ENCODE measurements at places on chromosomes 1 and 21.
A peak's percentile ranks its signal among the peaks of the same experiment; 100 is the strongest.

DNA sequence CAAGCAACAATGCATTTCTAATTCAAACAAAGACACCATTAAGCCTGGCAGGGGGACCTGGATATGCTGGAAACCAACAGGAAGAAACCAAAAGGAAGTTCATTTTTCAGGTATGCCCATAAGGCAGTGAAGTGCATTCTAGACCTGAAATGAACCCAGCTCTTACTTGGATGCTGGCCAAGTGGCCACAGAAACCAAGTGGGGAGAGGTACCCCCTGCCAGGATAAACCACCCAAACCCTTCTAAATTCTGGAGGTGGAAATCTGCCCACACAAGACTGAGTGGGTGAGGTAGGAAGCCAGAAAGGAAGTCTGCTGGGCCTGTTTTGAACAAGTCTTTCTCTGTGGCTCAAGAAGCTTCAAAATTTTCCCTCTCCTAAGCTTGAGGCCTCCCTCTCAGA, 2.6 kb downstream of the CD5L start:
- no peak overlapping the region for H3K4me3 ChIP-seq
- H3K27ac ChIP-seq, result no peak overlapping the region
- no peaks in the 10 kb centered on the region for H3K4me1 ChIP-seq
- no peak for DNase-seq
- peaks cover 23% of the 10 kb centered on the region for H3K27me3 ChIP-seq
- no peaks in the 10 kb centered on the region for H3K36me3 ChIP-seq

- H3K36me3 ChIP-seq, result peaks cover 27% of the 10 kb centered on the region
- no peak for DNase-seq
- H3K4me1 ChIP-seq, result peaks cover 84% of the 10 kb centered on the region
- peak overlapping the region; percentile 98 for H3K27ac ChIP-seq
- H3K4me3 ChIP-seq, result peak overlapping the region; percentile 87
Measured at GRCh38 chr1:116763787-116764465, 9.7 kb downstream of the CD2 start.

DNA sequence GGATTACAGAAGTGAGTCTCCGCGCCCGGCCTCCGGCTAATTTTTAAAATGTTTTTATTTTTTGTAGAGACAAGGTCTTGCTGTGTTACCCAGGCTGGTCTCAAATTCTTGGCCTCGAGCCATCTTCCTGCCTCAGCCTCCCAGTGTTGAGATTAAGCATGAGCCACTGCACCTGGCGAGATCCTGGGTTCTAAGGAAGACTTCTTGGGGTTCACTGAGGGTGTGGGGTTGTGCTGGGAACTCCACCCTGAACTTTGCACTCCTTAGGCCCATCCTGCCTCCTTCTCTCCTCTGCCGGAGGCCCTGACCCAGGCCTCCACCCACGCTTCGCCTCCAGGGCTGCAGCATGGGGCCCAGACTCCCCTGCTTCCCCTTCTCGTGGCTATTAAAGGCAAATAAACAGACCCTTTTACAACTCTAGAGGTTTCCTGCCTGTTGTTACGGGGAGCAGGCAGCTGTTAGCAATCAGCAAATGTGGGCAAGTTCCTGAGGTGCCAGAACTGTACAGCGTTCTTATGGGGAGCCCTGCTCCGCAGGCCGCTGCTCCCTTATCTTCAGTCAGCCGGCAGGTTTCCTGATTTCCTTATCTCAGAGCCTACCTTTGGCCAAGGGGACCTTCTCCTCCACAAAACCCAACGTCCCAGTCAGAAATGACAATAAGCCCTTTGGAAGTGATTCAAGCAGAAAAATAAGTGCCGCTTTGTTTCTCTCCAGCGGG, 41.0 kb upstream of the LIN9 start:
- no peak for DNase-seq
- H3K27ac ChIP-seq, result peak overlapping the region; percentile 47
- no peaks in the 10 kb centered on the region for H3K4me1 ChIP-seq
- no peaks in the 10 kb centered on the region for H3K36me3 ChIP-seq
- no peaks in the 10 kb centered on the region for H3K27me3 ChIP-seq
- no peak overlapping the region for H3K4me3 ChIP-seq

DNA sequence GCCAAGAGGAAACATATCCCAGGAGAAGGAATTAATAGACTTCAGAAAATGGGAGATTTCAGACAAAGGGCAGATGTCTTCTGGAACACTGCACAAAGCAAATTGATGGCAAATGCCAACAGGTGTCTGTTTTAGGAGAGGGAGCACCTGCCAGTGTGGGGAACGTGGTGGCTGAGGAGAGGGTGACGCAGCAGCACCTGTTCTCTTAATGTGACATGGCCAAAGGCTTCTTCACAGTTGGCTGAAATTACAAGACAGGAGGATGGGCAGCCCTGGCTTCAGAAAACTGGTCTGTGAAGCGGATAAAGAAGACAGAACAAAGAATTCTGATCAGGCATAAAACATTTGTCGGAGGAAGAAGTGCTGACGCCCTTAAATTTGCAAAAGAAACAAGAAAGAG, 178.7 kb upstream of the RUNX1 start:
- no peak for DNase-seq
- peaks cover 27% of the 10 kb centered on the region for H3K4me1 ChIP-seq
- H3K36me3 ChIP-seq, result no peaks in the 10 kb centered on the region
- peak overlapping the region; percentile 83 for H3K4me3 ChIP-seq
- H3K27me3 ChIP-seq, result no peaks in the 10 kb centered on the region
- peak overlapping the region; percentile 94 for H3K27ac ChIP-seq

DNA sequence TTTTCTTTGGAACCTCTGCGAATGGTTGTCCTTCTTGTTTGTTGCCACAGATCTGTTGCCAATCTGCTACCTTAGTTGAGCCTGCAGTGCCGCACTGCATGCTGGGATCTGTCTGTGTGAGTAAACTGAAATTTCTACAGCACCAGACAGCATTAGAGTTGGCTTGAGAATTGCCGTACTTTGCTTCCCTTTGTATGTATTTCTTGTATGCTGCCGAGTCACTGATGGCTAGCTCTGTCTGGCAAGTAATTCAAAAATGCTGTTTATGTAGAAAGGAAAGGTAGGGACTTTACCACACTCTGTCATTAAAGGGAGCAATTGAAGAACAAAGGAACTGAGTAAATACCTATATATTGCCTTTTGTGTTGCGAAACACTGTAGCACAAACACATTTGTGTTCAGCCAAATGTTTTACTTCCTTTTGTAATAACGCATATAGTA, 857.4 kb downstream of the USP25 start:
- H3K36me3 ChIP-seq, result no peaks in the 10 kb centered on the region
- no peaks in the 10 kb centered on the region for H3K27me3 ChIP-seq
- no peak overlapping the region for H3K27ac ChIP-seq
- H3K4me3 ChIP-seq, result no peak overlapping the region
- H3K4me1 ChIP-seq, result no peaks in the 10 kb centered on the region

DNA sequence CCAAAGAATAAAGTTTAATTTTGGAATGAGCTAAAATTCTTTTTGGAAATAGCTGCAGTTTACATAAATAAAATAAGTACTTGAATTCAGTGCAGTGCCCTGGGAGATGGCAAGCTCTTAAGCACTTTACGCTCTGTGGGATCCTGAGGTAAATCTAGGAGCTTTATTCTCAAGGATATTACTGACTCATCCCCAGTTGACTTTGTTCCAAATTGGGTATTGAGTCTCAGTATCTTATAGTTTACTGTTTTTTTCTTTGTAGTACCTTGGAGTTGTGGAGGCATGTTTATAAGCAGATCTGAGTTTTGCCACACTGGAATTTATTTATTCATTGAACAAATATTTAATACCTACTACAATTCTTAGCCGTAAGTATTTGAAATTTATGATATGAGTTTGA, 27.4 kb upstream of the HRNR start:
- H3K27me3 ChIP-seq, result peaks cover 14% of the 10 kb centered on the region
- H3K27ac ChIP-seq, result no peak overlapping the region
- no peak overlapping the region for H3K4me3 ChIP-seq

DNA sequence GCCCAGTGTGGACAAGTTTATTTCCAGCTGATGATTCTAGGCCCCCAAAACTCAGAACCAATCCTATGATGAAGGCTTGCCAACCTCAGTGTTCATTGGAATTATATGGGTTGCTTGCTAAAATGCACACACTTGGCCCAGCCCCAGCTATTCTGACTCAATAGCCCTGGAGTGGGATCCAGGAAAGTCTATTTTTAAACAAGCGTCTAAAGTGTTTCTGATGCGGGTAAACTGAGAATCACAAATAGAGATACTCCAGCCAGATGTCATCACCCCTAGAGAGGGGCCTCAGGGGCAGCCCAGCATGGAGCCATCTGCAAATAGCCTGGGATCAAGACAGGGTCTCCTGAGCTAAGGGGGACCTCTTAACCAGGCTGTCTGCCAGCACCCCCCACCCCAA, 46.0 kb downstream of the PKP1 start:
- no peak overlapping the region for H3K4me3 ChIP-seq
- H3K4me1 ChIP-seq, result no peaks in the 10 kb centered on the region
- H3K36me3 ChIP-seq, result no peaks in the 10 kb centered on the region
- DNase-seq, result no peak

- no peak overlapping the region for H3K27ac ChIP-seq
- H3K27me3 ChIP-seq, result no peaks in the 10 kb centered on the region
- peaks cover 2% of the 10 kb centered on the region for H3K4me1 ChIP-seq
- H3K4me3 ChIP-seq, result no peak overlapping the region
Measured at GRCh38 chr1:182330303-182330702, 61.3 kb downstream of the GLUL start.

DNA sequence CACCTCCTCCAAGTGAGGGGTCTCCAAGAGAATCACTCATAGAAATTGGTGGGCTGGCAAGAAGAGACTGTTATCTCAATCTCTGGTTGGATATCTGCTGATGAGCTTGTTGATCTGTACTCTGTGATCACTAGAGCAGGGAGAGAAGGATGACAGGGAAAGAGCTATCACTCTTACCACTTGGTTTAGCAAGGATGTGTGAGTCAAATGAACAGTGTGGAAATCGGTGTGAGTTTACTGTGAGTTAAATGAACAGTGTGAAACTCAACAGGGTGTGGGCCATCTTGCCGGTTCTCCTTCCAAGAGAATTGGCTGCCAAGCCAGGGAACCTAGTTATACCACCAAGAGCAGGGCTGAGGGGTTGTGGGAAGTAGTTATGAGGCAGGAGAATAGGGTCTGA, 33.3 kb upstream of the CD1D start:
- H3K27me3 ChIP-seq, result no peaks in the 10 kb centered on the region
- H3K36me3 ChIP-seq, result peaks cover 2% of the 10 kb centered on the region
- no peak for DNase-seq
- no peak overlapping the region for H3K4me3 ChIP-seq

- peaks cover 7% of the 10 kb centered on the region for H3K27me3 ChIP-seq
- no peak for DNase-seq
- no peak overlapping the region for H3K27ac ChIP-seq
Measured at GRCh38 chr21:44836666-44837471, 19.0 kb upstream of the SUMO3 start.

DNA sequence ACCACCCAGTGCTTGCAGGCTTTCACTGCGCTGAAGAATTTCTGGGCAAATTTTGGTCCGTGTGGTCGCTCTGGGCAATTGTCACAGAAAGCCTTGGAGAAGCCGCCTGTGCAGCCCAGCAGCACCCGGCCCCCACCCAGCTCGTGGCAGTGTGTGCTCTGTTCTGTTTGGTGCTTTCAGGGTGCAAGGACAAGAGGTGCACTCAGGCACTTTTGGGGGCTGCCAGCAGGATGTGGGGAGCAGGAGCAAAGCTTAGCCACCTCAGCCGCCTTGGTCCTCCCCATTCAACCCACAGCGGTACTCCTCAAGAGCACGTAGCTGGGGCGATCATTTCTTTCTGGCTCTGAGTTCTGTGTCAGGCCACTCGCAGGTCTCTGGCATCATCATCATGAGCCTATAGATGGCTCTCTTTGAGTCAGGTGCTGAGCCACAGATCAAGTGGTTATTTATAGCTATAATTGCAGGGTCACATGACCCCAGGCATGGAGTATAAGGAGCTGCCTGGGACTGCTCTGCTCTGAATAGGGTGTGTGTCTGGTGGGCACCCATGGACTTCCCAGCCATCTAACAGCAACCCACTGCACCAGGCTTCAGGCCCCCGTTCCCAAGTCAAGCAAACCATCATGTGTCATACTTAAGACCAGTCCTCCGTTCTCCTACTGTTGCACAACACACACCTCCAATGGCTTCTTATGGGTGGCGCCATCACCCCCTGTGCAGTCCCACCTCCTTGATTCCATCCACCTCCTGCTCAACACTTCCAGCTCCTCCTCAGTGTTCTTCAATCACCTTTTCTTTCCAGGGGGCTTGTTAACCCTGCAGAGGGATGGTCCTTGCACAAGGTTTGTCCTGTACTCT, 18.1 kb upstream of the TENT5C start:
- H3K36me3 ChIP-seq, result no peaks in the 10 kb centered on the region
- H3K27me3 ChIP-seq, result peaks cover 10% of the 10 kb centered on the region
- H3K4me3 ChIP-seq, result no peak overlapping the region
- peak overlapping the region; percentile 75 for H3K27ac ChIP-seq
- DNase-seq, result no peak

GRCh38 chr1:230050973-230051735, 15.9 kb upstream of the GALNT2 start:
- H3K27ac ChIP-seq, result no peak overlapping the region
- H3K27me3 ChIP-seq, result peaks cover 30% of the 10 kb centered on the region
- peaks cover 5% of the 10 kb centered on the region for H3K4me1 ChIP-seq
- H3K4me3 ChIP-seq, result peak overlapping the region; percentile 71
- no peak for DNase-seq

- H3K36me3 ChIP-seq, result peaks cover 2% of the 10 kb centered on the region
- H3K27ac ChIP-seq, result no peak overlapping the region
- no peaks in the 10 kb centered on the region for H3K27me3 ChIP-seq
- DNase-seq, result no peak
- H3K4me1 ChIP-seq, result peaks cover 8% of the 10 kb centered on the region
- H3K4me3 ChIP-seq, result no peak overlapping the region
Measured at GRCh38 chr1:2422523-2422922, 10.2 kb upstream of the PEX10 start.

- H3K4me1 ChIP-seq, result peaks cover 48% of the 10 kb centered on the region
- H3K4me3 ChIP-seq, result peak overlapping the region; percentile 98
- H3K36me3 ChIP-seq, result peaks cover 5% of the 10 kb centered on the region
- no peaks in the 10 kb centered on the region for H3K27me3 ChIP-seq
- no peak for DNase-seq
Measured at GRCh38 chr1:66333466-66334199, 200.3 kb upstream of the SGIP1 start.

- H3K27me3 ChIP-seq, result no peaks in the 10 kb centered on the region
- no peak overlapping the region for H3K4me3 ChIP-seq
- DNase-seq, result no peak
- H3K36me3 ChIP-seq, result no peaks in the 10 kb centered on the region
Measured at GRCh38 chr1:1554926-1555915, 14.8 kb upstream of the TMEM240 start.

- H3K4me3 ChIP-seq, result no peak overlapping the region
- H3K27me3 ChIP-seq, result no peaks in the 10 kb centered on the region
- H3K36me3 ChIP-seq, result peaks cover 2% of the 10 kb centered on the region
- no peak overlapping the region for H3K27ac ChIP-seq
- peaks cover 2% of the 10 kb centered on the region for H3K4me1 ChIP-seq
- no peak for DNase-seq
Measured at GRCh38 chr1:50700621-50701020, 259.4 kb downstream of the FAF1 start.

DNA sequence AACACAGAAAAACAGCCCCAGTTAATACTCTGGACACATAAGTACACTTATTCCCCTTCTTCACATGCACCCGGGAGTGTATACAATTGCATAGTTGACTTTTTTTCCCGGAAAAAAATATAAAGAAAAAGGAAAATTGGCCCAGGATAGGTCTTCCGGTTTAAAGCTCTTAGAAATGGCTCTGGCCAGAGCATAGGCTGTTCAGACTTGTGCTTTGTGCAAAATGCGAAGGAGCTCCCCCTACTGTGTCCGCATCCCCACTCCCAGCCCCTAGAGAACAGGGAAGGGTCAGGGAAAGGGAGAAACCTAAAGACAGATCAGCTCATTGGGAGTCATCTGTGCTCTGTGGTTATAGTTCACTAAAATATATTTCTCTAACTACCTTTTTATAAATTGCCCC, 5.5 kb upstream of the MTMR11 start:
- no peaks in the 10 kb centered on the region for H3K27me3 ChIP-seq
- H3K4me1 ChIP-seq, result peaks cover 26% of the 10 kb centered on the region
- peaks cover 6% of the 10 kb centered on the region for H3K36me3 ChIP-seq
- H3K27ac ChIP-seq, result peak overlapping the region; percentile 27
- DNase-seq, result no peak

Measured in T-helper 17 cell (primary cell).